ENCODE measurements at places on chromosomes 4 and X.

- no peak overlapping the region for H3K27ac ChIP-seq
- H3K27me3 ChIP-seq: no peaks in the 10 kb centered on the region
- H3K36me3 ChIP-seq: no peaks in the 10 kb centered on the region
- no peaks in the 10 kb centered on the region for H3K4me1 ChIP-seq
- H3K4me3 ChIP-seq: no peak overlapping the region
- DNase-seq: no peak
These were observed 317.5 kb downstream of the ARAP2 start for GRCh38 chr4:35926788-35927187.

GRCh38 chrX:155778844-155779553, 102.1 kb upstream of the VAMP7 start:
- no peak overlapping the region for H3K27ac ChIP-seq
- no peaks in the 10 kb centered on the region for H3K36me3 ChIP-seq
- DNase-seq: no peak
- no peak overlapping the region for H3K4me3 ChIP-seq
- no peaks in the 10 kb centered on the region for H3K27me3 ChIP-seq

DNA sequence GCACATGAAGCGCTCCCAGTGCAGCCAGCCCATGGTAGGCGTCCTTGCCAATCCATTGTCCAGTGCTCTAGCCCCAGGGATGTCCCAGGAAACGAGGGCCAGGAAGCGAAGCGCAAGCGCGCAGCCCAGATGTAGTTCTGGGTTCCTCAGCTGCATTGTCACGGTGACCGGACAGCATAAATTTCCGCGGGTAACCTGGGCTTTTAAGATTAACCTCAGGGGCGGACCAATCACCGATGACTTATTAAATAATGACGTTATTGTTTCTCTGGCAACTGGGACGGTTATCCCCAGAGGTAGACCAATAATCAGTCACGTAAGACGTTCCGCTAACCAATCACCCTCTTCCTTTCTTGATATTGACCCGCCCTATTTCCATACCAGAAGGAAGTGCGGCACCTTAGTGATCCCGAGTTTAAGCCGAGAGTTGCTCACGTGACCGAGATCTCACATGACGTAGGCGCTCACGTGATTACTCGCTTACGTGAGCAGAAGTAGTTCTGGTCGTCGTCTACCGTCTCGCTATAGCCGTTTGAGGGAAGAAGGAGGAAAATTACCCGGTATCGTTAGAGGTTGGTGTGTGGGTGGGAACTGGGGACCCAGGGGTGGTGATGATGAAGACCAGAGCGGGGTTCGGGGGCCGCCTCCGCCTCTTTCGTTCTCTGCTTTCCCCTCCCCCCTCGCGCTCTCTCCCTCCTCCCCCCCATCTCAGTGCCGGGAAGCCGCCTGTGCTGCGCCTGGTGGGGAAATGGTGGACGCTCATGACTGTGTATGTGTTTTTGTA, at the start of the genes GLA and HNRNPH2:
GLA (minus strand) TSS at position 178 of the 784 bp plus-strand sequence; CDS start at position 156, 22 bp downstream.
HNRNPH2 (plus strand) TSS at position 475 of the 784 bp plus-strand sequence. CDS start 3,767 bp downstream, outside the sequence.
- peak within 1 kb of the TSS; percentile 49 for H3K4me3 ChIP-seq
- peak; percentile 91 for DNase-seq
- no peaks in the 10 kb centered on the region for H3K36me3 ChIP-seq
- H3K4me1 ChIP-seq: no peaks in the 10 kb centered on the region
- H3K27me3 ChIP-seq: no peaks in the 10 kb centered on the region

- H3K27me3 ChIP-seq: no peaks in the 10 kb centered on the region
- no peaks in the 10 kb centered on the region for H3K4me1 ChIP-seq
- H3K27ac ChIP-seq: no peak overlapping the region
These were observed 14.4 kb downstream of the C4orf46 start for GRCh38 chr4:158657291-158657690.

DNA sequence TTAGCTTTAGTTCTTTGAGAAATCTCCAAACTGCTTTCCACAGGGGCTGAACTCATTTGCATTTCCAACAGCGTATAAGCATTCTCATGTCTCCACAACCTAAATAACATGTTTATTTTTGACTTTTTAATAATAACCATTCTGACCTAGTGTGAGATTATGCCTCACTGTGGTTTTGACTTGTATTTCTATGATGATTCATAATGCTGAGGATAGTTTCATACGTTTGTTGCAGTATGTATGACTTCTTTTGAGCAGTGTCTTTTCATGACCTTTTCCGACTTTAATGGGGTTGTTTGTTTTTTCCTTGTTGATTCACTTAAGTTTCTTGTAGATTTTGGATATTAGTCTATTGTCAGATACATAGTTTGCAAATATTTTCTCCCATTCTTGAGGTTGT, 1833.0 kb upstream of the PCDH10 start:
- no peaks in the 10 kb centered on the region for H3K27me3 ChIP-seq
- no peak overlapping the region for H3K27ac ChIP-seq
- H3K36me3 ChIP-seq: no peaks in the 10 kb centered on the region
- no peaks in the 10 kb centered on the region for H3K4me1 ChIP-seq
- no peak for DNase-seq

DNA sequence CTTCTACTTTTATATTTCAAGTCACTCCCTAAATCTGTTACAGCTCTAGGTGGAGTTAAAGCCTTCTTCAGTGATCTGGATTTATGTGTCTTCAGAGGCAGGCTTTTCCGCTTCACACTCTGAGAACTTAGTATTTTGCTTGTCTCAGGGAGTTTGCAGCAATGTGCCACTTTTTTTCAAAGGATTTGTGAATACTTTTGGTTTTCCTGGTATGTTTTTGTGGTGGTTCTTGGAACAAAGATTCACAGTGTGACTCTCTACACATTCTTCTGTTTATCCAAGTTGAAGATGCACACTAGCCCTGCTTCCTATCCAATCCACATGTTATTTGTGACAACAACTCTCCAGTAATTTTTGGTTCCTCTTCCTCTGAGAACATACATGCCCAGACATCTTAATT, 1253.7 kb downstream of the TECRL start:
- H3K4me3 ChIP-seq: no peak overlapping the region
- DNase-seq: no peak
- no peaks in the 10 kb centered on the region for H3K4me1 ChIP-seq
- no peaks in the 10 kb centered on the region for H3K27me3 ChIP-seq

- H3K4me1 ChIP-seq: no peaks in the 10 kb centered on the region
- no peak overlapping the region for H3K4me3 ChIP-seq
- no peaks in the 10 kb centered on the region for H3K27me3 ChIP-seq
- no peak for DNase-seq
- no peaks in the 10 kb centered on the region for H3K36me3 ChIP-seq
- no peak overlapping the region for H3K27ac ChIP-seq
These were observed 221.0 kb downstream of the NAF1 start for GRCh38 chr4:162945713-162946112.

- H3K27me3 ChIP-seq: no peaks in the 10 kb centered on the region
- H3K36me3 ChIP-seq: no peaks in the 10 kb centered on the region
- no peak overlapping the region for H3K27ac ChIP-seq
- no peak for DNase-seq
- no peak overlapping the region for H3K4me3 ChIP-seq
- no peaks in the 10 kb centered on the region for H3K4me1 ChIP-seq
These were observed 59.7 kb downstream of the RWDD4 start for GRCh38 chr4:183599284-183599683.

GRCh38 chrX:137387646-137388045, 178.3 kb upstream of the ZIC3 start:
- H3K27me3 ChIP-seq: no peaks in the 10 kb centered on the region
- no peak overlapping the region for H3K4me3 ChIP-seq
- no peaks in the 10 kb centered on the region for H3K36me3 ChIP-seq
- H3K4me1 ChIP-seq: no peaks in the 10 kb centered on the region
- H3K27ac ChIP-seq: no peak overlapping the region
- DNase-seq: no peak

- DNase-seq: no peak
- H3K27me3 ChIP-seq: no peaks in the 10 kb centered on the region
- H3K4me3 ChIP-seq: no peak overlapping the region
- H3K27ac ChIP-seq: no peak overlapping the region
- H3K4me1 ChIP-seq: no peaks in the 10 kb centered on the region
These were observed 882.7 kb upstream of the PCDH10 start for GRCh38 chr4:132266374-132266773.

DNA sequence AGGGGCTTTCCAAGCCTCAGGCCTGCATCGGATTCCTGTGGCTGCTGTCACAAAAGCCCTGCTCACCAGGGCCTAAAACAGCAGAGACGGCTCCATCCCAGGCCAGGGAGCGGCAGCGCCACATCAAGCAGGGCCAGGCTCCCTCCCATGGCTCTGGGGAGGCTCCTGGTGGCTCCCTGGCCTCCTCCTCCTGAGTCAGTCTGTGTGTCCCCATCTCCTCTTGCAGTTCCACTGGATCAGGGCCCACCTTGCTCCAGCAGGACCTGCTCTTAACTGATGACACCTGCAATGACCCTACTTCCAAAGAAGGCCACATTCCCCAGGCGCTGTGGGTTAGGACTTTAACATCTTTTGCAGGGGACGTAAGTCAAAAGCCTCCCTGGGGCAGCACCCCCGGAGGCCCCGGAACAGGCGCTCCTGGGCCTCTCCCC, 51.9 kb downstream of the CPZ start:
- DNase-seq: no peak
- no peaks in the 10 kb centered on the region for H3K4me1 ChIP-seq
- no peaks in the 10 kb centered on the region for H3K36me3 ChIP-seq
- no peak overlapping the region for H3K27ac ChIP-seq
- no peak overlapping the region for H3K4me3 ChIP-seq

GRCh38 chrX:12563121-12563520, 228.1 kb upstream of the PRPS2 start:
- no peak for DNase-seq
- no peak overlapping the region for H3K27ac ChIP-seq
- H3K4me1 ChIP-seq: no peaks in the 10 kb centered on the region
